ENCODE measurements at places on chromosomes 5 and 9. TPM values are rescaled to one million over a fixed set of nuclear protein-coding genes. Genes with fewer than 3 reads are reported as not detected.

The GAPVD1 gene
- 46.0 TPM for total RNA-seq

The GRM6 gene
- not detected for total RNA-seq

The PCDHGA7 gene
- 0.41 TPM for total RNA-seq

DNA sequence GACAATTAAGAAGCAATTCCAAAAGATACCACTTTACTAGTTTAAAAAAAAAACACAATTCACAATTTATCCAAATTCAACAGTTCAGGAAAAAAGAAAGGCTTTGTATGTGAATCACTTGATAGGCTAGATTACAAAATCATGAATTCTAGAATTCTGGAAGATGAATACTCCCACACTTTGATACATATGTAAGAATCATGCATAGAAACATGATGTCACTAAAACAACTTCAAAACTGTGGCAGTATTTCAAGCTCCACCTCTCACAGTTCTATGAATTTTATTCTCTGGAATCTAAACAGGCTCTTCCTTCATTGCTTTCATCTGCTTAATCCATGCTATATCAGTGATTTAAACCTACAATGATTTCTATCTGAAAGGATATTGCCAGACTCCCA, 51.0 kb downstream of the GNAQ start:
- no peaks in the 10 kb centered on the region for H3K27me3 ChIP-seq
- H3K4me3 ChIP-seq: no peak overlapping the region
- no peak for DNase-seq
- peaks cover 21% of the 10 kb centered on the region for H3K4me1 ChIP-seq

DNA sequence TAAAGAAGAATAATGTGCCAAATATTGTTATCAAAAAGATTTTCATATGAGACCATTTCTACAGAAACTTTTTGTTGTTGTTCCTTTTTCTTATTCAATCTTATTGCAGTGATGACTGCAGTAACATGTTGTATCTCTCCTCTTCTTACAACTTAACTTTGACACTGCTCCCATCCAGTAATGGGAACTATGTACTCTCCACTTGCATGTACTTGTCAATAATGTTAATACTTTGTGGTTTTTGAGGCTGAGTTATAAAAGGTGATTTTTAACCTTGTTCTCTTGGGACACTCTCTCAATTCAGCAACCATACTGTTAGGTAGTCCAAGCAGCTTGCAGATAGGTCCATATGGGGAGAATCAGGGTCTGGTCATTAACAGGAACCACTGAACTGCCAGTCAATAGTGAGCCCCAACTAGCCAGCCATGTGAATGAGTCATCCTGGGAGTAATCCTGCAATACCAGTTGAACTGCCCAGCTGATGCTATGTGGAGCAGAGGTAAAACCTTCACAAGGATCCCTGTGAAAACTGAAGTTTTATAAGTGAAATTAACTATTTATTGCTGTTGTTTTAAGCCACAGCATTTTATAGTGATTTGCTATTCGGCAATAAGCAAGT, 199.6 kb upstream of the DAB2 start:
- H3K4me3 ChIP-seq: peak overlapping the region; percentile 12
- peak overlapping the region; percentile 87 for H3K27ac ChIP-seq
- no peaks in the 10 kb centered on the region for H3K36me3 ChIP-seq
- peaks cover 7% of the 10 kb centered on the region for H3K4me1 ChIP-seq

DNA sequence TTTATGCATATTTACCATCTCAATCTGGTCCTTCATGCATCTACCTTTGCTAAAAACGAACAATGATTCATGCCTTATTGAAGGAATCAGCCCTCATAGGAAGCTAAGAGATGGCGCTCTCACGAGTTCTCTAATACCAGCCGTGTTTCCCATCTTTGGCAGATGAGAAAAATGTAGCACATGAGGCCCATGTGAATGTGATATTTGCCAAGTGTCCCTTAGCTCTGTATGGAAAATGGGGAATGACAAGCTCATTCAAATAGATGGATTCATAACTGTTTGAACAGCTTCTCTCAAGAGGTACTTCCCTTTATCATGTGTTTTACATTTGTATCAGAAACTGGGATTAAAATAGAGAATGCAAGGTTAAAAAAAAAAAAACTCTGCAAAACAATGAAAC, 66.1 kb downstream of the TTC39B start:
- H3K36me3 ChIP-seq: peaks cover 13% of the 10 kb centered on the region

- no peak for DNase-seq
- H3K27ac ChIP-seq: no peak overlapping the region
- H3K36me3 ChIP-seq: no peaks in the 10 kb centered on the region
- no peaks in the 10 kb centered on the region for H3K27me3 ChIP-seq
Observed at GRCh38 chr5:62460578-62460983, 48.0 kb downstream of the IPO11 start.

DNA sequence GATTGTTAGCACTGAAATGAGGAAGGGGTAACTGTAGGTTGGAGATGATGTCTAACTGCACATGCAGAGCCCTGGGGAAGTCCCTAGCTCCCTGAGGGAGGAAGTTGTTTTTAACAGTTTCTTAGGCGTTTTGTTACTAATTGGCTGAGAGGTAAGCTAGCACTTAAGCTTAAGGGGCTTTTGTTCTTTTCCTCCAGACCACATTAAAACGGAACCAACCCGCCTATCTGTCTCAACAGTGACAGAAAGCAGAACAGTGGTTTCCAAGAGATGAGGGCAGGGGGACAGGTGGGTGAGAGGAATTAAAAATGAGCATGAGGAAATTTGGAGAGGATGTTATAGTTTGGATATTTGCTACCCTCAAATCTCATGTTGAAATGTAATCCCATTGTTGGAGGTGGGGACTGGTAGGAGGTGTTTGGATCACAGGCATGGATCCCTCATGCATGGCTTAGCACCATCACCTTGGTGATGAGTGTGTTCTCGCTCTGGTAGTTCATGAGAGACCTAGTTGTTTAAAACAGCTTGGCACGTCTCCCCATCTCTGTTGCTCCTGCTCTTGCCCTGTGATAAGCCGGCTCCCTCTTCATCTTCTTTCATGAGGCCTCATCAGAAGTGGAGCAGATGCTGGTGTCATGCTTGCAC, 38.9 kb downstream of the LYRM7 start:
- DNase-seq: no peak
- H3K4me3 ChIP-seq: no peak overlapping the region
- H3K27me3 ChIP-seq: no peaks in the 10 kb centered on the region
- H3K27ac ChIP-seq: no peak overlapping the region
- H3K4me1 ChIP-seq: peaks cover 4% of the 10 kb centered on the region

Data from progenitor cell of endocrine pancreas (in vitro differentiated cells).